Fibroblast of upper back skin (primary cell): ENCODE measurements at places on chromosomes 3 and 15.

DNA sequence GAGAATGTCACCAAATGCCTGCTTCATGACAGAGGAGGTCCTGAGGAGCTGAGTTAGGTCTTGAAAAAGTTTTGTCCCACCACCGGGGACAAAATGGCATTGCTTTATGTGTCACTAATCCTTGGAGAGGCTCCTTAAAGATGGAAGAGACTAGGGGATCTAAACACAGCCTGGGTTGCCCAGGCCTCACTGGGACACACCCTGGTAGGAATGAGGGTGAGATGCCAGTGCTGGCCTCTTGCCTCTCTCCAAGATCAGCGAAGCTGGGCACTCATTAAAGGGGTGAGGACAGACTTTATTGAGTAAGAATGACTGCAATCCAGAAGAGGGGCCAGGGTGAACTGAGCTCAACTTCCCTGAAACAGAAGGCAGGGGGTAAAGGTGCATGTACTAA lies 58.5 kb upstream of the KLF13 start:
- no peak for DNase-seq

- no peak for DNase-seq
These were observed 66.2 kb downstream of the SAMMSON start for GRCh38 chr3:70065696-70066253.

GRCh38 chr3:159852821-159853505 lies 135.7 kb upstream of the IL12A start:
- DNase-seq, result peak; percentile 46

GRCh38 chr3:49081429-49081828 lies 12.4 kb downstream of the QRICH1 start:
- no peak for DNase-seq

DNA sequence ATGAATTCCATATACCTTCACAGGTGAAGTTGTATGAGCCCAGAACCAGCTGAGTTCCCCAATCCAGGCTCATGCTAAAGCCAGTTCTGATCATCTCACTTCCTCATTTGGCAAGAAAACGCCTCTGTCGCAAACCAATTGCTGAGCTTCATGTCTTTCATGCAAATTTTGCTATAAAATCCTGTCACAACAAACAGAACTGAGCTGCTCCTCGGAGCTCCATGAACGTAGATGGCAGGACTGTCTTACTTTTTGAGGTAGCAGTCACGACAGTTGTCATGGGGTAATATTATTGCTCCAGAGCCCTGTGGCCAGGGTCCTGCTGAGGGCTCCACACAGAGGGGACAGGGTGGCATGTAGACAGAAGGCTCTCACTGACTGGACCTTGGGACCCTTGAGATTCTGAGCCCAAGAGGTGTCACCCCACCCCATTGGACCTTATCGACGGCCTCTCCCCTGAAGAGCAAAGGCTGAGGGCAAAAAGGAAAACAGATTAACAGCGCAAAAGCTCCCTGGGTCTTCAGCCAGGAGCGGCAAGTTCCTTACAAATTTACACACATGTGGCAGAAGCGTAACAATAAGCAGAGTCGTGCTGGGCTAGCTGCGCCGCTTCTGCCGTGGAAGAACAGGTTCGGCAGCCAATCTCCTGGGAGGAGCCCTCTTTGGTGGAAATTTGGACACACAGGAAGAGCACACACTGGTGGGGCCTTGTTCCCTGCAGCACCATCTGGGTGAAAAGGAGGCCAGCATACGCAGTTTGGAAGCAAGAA lies 249.2 kb downstream of the OPA1 start:
- no peak for DNase-seq

- DNase-seq, result no peak
These were observed 17.9 kb upstream of the RPP14 start for GRCh38 chr3:58288011-58288728.

DNA sequence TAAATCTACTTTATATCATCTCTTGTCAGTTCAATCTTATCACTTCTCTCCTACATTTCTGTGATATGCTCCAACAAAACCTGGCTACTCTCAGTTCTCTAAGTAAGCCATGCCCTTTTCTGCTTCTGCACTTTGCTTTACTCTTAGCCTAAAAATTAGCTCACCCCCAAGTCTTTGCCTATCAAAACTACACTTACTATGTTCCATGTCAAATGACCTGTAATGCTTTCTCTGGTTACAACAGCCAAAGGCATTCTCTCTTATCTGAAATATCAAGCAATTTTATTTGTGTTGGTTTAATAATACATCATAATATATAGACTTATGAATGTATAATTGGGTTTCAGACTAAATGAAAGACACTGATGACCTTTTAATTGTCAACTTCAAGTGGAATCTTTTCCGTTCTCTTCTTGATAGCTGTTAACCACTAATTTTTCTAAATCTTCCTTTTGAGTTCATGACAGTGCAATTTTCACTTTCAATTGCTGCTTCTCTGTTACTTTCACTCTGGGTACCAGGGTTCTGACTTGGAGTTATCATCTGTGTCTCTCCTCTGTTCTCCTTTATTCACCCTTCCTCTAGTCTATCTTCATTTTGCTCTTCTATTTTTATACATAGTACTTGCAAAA lies 619.0 kb upstream of the GOLIM4 start:
- DNase-seq, result no peak

GRCh38 chr3:193347521-193348501 lies 30.7 kb downstream of the ATP13A5 start:
- no peak for DNase-seq

DNA sequence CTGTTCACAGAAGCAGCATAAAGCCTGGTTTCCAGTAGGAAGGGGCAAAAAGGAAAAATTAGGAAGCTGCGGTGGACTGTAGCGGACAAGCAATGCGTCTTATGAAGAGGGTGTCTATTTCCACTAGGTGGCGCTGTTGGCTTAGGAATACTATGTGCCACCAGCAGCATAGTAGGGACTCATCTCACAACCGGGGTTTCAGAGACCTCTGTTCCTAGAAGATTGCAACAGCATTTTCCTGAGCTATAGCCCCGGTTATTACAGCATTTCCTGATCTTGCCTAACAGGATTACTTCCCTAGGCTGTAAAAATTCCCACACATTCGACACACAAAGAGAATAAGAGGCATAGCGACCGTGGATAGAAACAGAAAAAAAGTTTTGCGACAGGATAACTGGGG lies 683.0 kb downstream of the TBL1XR1 start:
- peak; percentile 47 for DNase-seq

DNA sequence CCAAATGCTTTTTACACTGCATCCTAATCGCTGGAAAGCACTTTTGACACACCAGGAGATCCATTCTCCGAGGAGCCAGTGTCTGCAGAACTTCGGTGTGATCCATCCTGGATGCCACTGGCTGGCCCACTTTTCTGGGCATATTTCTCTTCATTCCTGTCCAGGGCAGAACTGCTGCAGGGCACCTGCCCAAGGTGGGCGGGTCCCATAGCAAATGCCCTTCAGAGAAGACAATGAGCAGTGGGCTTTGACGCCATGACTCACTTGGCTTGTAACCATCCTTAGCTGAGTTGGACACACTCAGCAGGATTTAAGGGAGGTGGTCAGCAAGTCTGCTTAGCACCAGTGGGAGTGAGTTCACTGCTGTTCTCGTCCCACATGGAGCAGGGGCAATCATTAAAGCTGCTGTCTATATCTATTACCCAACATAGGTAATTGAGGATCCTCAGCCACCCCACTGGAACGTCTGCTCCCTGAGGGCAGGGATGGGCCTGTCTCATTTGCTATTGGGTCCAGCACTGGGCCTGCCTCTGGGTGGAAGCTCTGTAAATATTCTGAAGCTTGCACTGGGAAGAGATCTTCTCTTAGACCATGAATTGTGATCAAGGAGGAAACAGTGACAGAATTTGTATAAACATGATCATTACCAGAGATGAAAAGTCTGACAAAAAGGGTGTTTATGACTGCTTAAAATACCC lies 112.7 kb upstream of the IQSEC1 start:
- DNase-seq, result no peak

GRCh38 chr15:31345606-31346366 lies 19.2 kb downstream of the KLF13 start:
- DNase-seq, result no peak

DNA sequence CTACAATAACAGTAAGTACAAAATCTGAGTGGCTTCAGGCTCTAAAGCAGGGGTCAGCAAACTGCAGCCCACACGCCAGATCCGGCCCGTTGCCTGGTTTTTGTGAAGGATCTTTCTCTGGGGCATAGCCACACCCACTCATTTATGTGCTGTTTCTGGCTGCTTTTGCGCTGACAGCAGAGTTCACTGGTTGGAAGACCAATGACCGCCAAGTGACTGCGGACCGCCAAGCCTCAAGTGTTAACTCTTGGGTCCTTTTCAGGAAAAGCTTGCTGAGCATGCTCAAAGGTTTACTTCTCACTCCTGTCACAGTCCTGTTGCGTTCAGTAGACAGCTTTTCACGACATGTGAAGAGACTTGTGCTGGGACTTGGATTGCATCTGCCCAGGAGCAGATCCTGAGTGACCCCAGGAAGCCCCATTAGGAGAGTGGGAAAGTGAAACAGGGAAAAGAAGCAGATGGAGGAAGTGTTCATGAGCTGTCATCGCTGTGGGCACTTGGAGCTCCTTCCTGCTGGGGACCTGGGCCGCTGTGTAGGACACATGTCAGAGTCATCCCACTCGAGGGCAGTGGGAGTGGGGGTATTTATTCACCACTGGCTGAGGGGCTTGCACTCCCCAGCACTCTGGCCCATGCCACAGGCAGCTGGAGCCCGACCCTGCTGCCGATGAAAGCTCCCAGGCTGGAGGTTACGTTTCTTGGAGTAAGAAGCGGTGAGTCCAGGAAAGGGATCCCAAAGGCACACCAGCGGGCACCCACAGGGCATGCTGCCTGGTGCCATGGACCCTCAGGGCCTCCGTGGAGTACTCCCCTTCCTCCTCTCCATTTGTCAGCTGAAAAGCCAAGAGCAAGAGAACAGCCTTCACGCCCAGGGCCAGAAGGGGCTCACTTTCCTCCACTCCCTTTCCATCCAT lies 249.1 kb downstream of the PLCL2 start:
- DNase-seq, result no peak

- no peak for DNase-seq
These were observed 415.2 kb downstream of the RAP2B start for GRCh38 chr3:153577059-153577736.

DNA sequence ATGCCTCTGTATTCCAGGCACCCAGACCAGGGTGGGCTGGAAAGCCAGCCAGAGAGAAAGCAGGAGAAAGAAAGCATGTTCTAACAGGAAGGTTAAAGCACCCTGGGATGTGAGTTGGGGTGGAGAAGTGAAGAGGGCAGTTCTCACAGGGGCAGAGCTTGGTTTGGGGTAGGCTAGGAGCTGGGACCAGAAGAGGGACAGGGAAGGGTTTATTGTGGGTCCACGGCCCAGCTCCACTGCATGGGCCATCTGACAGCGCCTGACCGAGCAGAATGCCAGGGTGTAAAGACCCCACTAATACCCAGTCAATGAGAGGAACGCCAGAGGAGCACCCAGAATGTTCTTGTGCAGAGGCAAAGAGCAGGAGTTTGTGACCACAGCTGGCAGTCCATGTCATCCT lies 27.1 kb upstream of the MAGEF1 start:
- no peak for DNase-seq

DNA sequence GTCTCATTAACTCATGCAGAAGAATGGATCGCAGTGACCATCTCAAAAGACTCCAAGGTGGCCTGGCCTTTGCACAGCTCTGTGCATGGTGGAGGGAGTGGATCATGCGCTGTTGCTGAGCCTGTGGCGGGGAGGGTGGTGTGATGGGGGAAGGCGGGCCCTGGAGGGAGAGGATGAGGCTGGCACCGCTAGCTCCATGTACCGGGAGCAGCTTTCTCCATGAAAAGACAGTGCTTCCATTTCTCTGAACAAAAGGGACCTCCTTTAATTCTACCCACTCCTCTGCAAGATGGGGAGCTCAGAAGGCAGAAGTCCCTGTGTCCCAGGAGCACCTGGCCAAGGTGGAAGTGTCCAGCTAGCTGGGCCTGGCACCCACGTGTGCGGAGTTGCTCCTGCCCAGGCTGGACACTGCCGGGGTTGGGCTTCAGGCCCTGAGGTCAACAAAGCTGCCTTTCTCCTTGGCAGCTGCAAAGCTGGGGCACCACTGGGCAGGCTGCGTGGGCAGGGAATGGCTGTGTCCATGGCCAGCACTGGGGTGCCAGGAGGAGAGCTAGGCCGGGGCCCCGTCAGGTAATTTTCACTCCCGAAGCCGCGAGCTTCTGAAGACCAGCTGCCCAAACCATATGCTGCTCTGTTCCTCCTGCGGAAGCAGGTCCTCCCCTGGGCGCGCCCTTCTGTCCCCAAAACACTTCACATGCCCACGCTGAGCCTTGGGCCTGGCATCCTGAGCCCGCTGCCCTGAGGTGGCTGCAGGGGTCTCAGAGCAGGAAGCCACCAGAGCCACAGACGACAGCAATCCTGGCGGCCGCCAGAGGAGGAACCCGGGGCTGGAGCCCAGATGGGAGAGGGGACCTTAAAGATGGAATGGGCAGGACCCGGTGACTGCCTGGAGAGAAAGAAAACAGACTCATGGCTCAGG lies 6.4 kb downstream of the MAP6D1 start:
- DNase-seq, result no peak

GRCh38 chr15:74209997-74210671 lies 7.5 kb upstream of the STRA6 start:
- DNase-seq, result peak; percentile 96

DNA sequence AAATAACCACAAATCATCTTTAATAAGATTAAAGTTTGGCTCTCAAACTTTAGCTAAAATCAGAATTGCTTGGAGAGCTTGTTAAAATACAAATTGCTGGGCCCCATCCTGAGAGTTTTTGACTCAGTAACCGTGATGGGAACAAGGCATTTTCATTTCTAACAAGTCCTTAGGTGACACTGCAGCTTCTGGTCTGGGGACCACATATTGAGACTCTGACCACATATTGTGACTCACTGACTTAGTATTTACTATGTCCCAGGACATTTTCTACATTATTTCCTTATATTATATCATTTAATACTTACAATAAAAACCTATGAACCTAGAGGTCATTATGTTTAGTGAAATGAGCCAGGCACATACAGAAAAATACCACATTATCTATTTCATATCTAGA lies 164.5 kb downstream of the ZMAT3 start:
- DNase-seq, result no peak

- no peak for DNase-seq
These were observed 45.1 kb downstream of the KPNA1 start for GRCh38 chr3:122469659-122470058.

DNA sequence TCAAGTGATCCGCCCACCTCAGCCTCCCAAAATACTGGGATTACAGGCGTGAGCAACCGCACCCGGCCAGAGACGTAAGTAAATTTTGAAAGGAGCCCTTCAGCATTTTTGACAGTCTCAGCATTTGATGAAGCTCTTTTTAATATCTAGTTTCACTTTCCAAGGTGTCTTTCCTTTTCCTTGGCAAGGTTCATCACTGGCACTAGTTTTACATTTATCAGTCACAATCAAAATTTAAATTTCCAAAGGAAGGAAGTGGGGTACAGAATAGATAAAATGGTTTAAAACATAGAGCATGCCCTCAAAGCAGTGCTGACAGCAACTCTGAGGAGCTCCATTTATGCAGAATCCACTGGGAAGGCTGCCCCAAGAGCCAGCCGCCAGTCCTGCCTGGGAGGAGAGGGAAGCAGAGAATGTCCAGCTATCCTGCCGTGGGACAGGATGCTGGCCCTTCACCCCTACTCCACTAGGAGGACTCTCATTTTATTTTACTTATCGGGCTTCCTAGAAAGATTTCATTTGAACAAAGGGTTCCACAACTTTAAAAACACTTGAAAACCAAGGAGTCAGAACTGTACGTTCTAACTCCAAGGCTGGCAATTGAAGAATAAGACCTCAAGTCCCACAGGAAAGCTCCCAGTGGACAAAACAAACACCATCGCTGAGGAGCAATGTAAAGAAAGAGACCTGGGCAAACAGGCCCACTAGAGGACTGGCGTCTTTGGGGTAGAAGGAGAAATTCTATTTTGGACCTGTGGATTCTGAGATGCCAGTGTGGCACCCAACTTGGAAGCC lies 9.9 kb downstream of the SFMBT1 start:
- no peak for DNase-seq
